ENCODE measurements at places on chromosomes 13 and 19.

DNA sequence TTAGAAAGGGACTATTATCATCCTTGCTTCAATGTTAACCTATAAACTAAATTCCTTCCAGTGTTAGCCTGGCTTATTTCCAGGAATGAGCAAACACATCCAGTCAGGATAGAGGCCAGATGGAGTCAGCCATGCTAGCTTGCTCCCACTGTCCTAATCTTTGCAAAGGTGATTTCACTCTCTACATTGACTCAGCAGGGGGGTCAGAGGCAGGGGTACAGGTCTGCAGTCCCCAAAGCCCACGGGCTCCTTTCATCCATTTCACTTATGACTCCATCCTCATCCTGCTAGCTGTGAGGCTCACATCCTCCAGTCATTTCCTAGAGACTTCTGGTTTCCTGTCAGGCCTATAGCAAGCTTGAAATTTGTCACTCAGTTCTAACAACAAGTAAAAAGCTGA lies 63.4 kb upstream of the CEACAM8 start:
- no peaks in the 10 kb centered on the region for H3K27me3 ChIP-seq
- H3K27ac ChIP-seq: no peak overlapping the region
- no peak overlapping the region for H3K4me3 ChIP-seq
- DNase-seq: no peak
- no peaks in the 10 kb centered on the region for H3K36me3 ChIP-seq

- H3K27ac ChIP-seq: no peak overlapping the region
- H3K4me3 ChIP-seq: no peak overlapping the region
- H3K36me3 ChIP-seq: no peaks in the 10 kb centered on the region
- H3K27me3 ChIP-seq: no peaks in the 10 kb centered on the region
- no peaks in the 10 kb centered on the region for H3K4me1 ChIP-seq
Observed at GRCh38 chr13:36804588-36804987, 14.4 kb upstream of the RFXAP start.

- peaks cover 19% of the 10 kb centered on the region for H3K36me3 ChIP-seq
- peak overlapping the region; percentile 72 for H3K27ac ChIP-seq
- peak; percentile 88 for DNase-seq
- peaks cover 75% of the 10 kb centered on the region for H3K4me1 ChIP-seq
- H3K4me3 ChIP-seq: peak overlapping the region; percentile 10
- H3K27me3 ChIP-seq: no peaks in the 10 kb centered on the region
Observed at GRCh38 chr19:3387645-3388589, 21.5 kb downstream of the NFIC start.

- H3K36me3 ChIP-seq: no peaks in the 10 kb centered on the region
- no peak overlapping the region for H3K27ac ChIP-seq
- no peaks in the 10 kb centered on the region for H3K4me1 ChIP-seq
- DNase-seq: peak; percentile 62
- no peaks in the 10 kb centered on the region for H3K27me3 ChIP-seq
Observed at GRCh38 chr19:40305403-40305802, 20.3 kb upstream of the AKT2 start.

DNA sequence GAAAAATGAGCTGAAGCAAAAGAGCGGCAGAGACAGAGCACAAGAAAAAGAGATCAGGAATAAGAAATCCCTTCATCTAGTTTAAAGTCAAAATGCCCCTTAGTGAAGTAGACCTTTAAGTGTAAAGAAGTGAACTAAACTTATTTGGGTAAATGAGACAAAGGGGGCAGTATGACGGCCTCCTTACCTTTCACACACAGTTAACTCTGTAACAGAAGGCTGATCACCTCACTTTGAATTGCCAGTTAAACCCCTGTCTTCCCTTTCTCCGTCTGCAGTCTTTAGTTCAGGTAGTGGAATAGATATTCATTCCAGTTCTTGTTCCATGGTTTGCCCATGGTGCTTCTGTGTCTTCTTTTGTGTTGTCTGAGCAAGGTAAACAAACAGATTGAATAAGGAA lies 1029.8 kb downstream of the DIAPH3 start:
- no peaks in the 10 kb centered on the region for H3K27me3 ChIP-seq
- no peak overlapping the region for H3K4me3 ChIP-seq
- H3K4me1 ChIP-seq: no peaks in the 10 kb centered on the region

GRCh38 chr13:26583662-26584061 lies 26.2 kb downstream of the WASF3 start:
- H3K4me1 ChIP-seq: no peaks in the 10 kb centered on the region
- DNase-seq: no peak
- H3K27me3 ChIP-seq: no peaks in the 10 kb centered on the region

All from heart right ventricle (tissue), 16 donors.